ENCODE measurements at places on chromosomes 1 and 21.

- peak; percentile 87 for ATAC-seq
Measured at GRCh38 chr1:43549921-43550597, 19.4 kb downstream of the PTPRF start.

GRCh38 chr21:27275294-27275927, 308.5 kb upstream of the ADAMTS5 start:
- no peak for ATAC-seq

- ATAC-seq, result no peak
Measured at GRCh38 chr1:55231745-55232144, 16.6 kb upstream of the USP24 start.

DNA sequence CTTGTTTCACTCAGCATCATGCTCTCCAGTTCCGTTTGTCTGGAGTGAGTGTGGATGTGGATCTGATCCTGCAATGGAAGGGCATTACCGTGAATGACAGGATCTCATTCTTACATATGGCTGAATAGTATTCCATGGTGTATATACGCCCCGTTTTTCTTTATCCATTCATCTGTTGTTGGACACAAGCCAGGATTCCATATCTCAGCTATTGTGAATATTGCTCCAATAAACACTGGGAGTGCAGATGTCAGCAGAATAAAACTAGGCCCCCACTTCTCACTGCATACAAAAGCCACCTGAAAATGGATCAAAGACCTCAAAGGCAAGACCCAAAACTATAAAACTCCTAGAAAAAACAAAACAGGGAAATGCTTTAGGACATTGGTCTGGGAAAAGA, 120.3 kb upstream of the TMPRSS2 start:
- ATAC-seq, result no peak

DNA sequence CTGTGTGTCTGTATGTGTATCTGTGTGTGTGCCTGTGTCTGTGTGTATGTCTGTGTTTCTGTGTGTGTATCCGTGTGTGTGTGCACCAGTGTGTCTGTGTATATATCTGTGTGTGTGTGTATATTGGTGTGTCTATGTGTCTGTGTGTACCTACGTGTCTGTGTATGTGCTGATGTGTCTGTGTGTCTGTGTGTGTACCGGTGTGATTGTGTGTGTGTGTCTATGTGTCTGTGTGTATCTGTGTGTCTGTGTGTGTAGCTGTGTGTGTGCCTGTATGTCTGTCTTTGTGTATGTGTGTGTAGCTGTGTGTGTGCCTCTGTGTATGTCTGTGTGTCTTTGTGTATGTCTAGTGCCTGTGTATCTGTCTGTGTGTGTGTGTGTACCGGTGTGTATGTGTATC, 32.0 kb downstream of the CAMK2N1 start:
- ATAC-seq, result no peak

GRCh38 chr1:207404849-207405525, 49.1 kb upstream of the CR2 start:
- peak; percentile 79 for ATAC-seq

DNA sequence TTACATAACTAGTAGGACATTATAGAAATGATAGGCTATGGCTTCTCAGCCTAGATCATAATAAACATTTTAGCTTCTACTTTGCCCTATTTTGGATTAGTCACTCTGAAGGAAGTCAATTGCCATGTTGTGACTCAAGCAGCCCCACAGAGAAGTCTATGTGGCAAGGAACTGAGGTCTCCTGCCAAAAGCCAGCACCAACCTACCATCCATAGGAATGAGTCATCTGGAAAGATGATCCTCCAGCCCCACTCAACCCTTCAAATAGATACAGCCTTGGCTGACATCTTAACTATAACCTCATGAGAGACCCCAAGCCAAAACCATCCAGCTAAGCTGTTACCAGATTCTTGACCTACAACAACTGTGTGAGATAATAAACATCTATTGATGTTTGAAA, 76.3 kb upstream of the BEND5 start:
- ATAC-seq, result peak; percentile 56

- peak; percentile 6 for ATAC-seq
Measured at GRCh38 chr1:910311-910880, 13.3 kb upstream of the SAMD11 start.

DNA sequence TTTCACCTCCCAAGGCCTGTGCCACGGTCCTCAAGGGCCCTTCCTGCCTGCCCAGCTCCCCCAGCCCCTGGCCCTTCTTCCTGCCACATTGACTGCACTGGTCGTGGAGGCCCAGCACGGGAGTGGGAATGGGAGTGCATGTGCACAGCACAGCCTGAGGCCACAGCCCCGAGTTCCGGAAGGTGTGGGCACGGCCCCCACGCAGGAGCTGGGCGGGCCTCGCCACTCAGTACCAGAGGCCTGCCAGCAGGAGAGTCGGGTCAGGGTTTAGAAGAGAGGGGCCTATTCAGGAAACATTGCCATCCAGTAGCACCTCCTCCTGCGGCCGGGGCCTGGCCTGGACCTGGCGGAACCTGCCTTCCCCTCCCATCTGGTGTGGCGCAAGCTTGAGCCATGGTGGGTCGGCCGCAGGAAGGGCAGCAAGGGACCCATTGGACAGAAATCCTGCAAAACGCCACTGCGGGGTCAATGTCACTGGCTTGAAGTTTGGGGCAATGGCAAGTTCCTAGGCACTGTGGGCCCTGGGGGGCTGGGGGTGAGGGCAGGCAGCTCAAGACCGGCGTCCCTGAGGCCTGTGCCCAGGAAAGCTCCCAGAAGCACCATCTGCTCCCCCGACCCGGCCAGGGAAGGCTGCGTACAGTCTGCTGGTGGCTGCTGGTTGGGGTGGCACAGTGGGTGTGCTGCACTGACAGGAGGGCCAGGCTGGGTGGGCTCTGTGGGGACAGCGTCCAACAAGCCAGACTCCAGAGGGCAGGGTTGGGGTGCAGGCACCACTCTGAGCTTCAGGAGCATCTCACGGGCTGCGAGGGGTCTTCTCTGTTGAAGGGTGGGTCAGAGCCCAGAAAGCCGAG, 1.8 kb upstream of the TMEM52 start:
- no peak for ATAC-seq

DNA sequence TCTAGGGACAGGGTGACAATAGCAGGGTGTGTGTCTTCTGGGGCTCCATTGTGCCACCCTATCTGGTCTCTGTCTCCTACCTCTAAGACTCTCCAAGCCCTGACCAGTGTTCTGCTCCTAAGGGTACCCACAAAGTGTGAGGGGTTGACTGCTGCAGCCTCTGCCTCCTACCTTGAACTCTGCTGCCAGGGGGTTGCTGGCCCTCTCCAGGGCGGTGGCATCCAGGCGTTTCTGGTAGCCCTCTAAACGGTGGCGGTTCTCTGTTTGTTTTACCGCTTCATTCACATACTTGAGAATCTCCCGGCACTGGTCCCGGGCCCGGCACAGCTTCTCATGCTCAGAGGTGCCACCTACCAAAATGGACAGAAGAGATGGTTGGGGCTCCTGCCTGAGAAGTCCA, 24.4 kb downstream of the LRRC71 start:
- no peak for ATAC-seq

DNA sequence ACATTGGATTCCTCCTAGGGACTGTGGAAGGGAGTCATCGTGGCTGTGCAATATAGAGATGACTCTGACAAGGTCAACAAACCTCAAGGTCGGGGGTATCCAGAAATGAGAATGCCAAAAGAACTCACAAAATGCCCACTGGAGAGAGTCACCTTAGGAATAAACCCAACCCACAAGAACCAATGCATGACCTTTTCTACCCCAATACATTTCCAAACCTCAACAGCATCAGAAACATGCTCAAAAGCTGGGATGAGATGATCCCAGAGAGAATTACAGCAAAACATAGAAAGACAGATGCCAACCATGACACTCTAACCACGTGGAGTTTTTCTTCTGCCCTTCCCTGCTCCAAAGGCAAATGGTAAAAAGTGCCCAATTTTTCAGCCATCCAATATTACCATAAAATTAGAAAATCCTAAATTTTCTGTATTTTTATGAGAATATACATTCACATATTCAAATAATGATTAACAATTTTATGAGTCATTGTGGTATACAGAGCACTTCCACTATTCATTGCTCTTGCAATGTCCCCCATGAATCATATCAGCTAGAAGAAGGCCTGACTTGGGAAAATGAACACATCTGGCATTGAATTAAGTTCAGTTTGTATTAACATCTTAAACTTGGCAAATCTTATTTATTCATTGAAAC, 88.2 kb upstream of the PALMD start:
- ATAC-seq, result peak; percentile 51

DNA sequence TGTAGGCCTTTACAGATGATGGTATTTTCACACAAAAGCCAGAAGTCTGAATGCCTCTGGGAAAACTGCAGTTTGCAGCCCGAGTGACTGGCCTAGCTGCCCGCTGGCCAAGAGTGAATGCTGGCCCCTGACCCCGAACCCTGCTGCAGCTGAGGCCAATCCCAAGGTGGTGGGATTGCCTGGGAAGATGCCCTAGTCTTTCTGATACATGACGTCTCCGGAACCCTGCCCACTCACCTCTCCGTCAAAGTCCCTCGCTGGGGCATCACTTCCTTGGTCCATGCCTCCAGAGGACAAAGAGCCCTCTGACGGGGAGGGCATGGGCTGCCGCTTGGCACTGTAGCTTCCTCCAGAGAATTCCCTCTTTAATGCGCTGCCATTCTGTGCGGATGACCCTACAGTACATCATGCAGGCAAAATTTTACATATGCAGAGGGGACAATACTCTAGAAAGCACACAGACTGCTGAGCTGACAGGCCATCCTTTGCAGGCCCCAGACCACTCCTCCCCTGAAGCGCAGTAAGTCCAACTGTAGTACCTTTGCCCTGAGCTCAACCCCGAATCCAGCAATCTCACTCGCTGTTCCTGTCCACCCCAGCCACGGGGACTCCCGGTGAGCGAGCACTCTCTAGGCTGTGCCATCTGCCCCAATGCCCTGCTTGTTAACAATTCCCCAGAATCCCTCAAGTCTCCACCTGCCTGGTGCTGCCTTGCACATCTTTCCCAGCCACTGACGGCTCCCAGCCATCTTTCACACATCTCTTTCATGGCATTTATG, 54.7 kb downstream of the COQ8A start:
- no peak for ATAC-seq

DNA sequence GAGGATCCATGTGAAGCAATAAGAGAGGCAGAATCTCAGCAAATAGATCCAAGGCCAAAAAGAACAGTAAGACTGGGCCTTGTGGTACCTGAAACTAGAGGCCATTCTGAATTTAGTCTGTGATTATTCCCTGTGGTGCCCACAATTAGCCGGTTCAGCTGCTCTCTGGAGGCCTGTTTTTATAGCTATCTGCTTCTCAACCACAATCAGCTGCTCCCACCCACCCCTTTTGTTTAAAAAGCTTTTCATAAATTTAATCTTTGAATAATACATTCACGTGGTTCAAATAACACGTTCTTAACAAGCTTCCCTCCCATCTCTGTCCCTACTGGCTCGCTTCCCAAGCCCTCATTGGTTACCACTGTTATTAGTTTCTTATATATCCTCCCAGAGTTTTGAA, 18.0 kb downstream of the UBE2T start:
- ATAC-seq, result no peak

DNA sequence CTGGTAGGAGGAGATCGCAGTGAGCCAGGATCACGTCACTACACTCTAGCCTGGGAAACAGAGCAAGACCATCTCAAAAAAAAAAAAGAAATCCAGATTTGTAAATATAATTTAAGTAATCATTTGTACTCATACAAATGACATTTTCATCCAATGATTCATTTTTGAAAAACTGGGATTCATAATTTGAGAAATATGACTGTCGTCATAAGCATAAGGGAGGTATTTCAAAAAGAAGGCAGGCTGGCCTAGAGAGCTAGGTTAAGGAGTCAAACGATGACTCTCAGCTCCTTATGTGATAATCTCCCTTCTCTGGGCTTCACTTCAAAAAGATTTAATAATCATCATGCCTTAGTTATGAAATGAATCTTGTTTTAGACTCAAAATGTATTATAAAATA, 2.3 kb downstream of the GART start:
- ATAC-seq, result no peak

- ATAC-seq, result peak; percentile 4
Measured at GRCh38 chr1:36156329-36157114, 562 bp downstream of the MAP7D1 start.

DNA sequence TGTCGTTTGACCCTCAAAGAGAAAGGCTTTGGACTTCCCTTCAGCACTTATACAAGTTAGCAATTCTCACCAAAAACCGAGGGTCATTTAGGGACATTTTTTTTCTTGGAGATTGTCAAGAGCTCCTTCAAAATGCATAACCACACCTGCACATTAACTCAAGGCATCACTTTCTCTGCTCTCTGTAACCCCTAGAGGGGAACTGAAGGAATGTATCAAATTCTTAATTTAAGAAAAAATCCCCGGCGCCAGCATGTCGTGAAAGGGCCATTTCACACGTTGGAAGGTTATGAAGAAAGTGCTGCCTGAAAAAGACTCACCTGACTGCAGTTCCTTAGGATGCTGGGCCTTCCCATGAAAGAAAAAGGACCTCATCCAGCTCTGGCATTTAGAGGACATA, 131.6 kb upstream of the ZC3H12A start:
- ATAC-seq, result no peak

GRCh38 chr1:17188889-17189631, 15.9 kb upstream of the PADI1 start:
- no peak for ATAC-seq

GRCh38 chr1:39900662-39901463, 854 bp downstream of the MYCL start:
- peak; percentile 13 for ATAC-seq

DNA sequence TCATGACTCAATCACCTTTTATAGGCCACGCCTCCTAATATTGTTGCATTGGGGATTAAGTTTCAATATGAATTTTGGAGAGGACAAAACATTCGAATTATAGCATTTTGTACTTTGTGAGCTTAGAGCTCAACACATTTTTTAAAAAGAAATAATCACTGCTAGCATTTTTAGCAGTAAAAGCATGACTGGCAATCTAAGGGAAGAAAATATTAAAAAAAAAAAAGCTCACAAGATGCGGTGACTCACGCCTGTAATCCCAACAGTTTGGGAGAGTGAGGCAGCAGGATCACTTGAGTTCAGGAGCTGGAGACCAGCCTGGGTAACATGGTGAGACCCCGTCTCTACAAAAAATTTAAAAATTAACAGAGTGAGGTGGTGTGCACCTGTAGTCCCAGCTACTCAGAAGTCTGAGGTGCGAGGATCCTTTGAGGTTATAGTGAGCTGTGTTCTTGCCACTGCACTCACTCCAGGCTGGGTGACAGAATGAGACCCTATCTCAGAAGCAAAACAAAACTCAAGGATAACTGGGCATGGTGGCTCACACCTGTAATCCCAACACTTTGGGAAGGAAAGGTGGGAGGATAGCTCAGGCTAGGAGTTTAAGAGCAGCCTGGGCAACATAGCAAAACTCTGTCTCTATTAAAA, 28.8 kb upstream of the DIPK1A start:
- no peak for ATAC-seq

- ATAC-seq, result no peak
Measured at GRCh38 chr1:54007613-54008012, 10.4 kb downstream of the LDLRAD1 start.

- no peak for ATAC-seq
Measured at GRCh38 chr21:35504277-35504676, 455.2 kb upstream of the RUNX1 start.

DNA sequence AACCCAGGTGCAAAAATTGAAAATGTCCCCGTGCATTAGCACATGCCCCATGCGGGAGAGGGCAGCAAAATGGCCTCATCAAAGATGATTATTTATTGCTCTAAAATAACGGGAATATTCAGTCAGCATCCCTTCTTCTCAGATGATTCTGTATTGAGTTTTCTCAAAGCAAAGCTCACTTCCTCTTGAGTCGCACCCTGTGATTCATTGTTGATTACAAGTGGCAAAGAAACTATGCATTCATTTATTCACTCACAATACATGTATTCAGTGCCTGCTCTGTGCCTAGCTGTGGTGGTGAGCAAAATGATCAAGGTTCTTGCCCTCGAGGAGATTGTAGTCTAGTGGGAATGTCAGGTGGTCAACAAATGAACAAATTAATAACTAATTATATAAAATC, 226.0 kb upstream of the KAZN start:
- peak; percentile 52 for ATAC-seq
